ENCODE measurements at places on chromosomes 5 and 9.

DNA sequence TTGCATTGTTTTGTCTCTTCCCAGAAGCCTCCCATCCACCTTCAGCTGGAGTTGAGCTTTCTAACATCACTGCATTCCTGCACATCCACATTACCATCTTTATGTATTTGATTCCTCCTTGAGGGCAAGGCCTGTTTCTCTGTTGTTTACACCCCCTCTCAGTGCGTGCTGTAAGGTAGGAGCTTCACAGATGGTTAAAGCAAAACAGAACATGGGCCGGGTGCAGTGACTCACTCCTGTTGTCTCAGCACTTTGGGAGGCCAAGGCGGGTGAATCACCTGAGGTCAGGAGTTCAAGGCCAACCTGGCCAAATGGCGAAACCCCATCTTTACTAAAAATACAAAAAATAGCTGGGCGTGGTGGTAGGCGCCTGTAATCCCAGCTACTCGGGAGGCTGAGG lies 110.9 kb downstream of the KCNIP1 start:
- no peak for DNase-seq

DNA sequence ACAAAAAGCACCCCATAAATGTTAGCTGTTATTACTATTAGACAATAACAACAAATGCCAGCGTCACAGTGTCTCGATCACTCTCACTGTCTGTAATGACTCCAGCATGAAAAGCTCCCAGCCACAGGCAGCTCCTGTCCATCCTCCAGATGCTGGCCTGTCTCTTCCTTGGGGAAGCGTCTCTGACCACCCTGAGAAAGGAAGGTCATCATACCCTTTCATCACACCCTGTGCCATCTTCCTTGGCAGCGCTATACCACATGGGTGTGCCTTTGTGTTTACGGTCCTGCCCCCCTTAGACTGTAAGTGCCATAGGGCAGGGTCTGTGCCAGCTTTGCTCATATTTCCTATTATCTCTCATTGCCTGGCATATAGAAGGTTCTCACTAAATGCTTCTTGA lies 90.6 kb downstream of the PRRT1B start:
- no peak for DNase-seq

DNA sequence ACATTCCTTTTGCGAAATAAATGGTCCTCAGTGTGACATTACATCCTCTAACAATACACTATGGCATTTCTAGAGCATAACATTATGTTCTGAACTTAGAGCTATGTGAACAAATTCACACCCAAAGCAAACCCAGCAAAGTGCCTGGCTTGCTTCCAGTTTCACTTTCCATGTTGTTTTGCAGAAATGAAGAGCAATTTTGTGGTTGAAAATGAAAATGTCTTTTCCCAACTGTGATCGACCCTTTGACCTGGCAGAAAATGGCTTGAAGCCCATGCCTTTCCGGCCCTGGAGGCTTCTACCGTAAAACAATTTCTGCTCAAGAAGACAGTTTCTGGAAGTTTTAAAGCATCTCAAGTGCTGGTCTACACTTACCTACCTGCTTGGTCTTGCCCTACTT lies 344.7 kb upstream of the RGMB start:
- no peak for DNase-seq

DNA sequence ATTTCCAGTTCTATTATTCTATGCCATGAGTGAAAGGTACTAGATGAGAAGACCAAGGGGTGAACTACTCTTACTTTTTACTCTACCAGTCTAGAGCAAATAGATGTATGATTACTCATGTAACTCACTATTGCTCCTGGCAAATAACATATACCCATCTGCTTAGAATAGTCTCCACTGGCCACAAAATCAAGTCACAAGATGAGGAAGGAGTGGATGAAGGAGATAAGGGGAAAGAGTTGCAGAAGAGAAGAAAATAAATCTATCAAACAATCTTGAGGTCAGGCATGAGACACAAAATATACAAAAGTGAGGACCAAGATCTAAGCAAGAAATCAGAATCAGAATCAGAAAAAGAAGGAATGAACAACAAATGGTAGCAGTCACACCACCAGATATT lies 13.7 kb upstream of the NR4A3 start:
- DNase-seq, result no peak

- no peak for DNase-seq
Observed at GRCh38 chr9:129667850-129668249, 2.4 kb downstream of the PRRX2 start.

DNA sequence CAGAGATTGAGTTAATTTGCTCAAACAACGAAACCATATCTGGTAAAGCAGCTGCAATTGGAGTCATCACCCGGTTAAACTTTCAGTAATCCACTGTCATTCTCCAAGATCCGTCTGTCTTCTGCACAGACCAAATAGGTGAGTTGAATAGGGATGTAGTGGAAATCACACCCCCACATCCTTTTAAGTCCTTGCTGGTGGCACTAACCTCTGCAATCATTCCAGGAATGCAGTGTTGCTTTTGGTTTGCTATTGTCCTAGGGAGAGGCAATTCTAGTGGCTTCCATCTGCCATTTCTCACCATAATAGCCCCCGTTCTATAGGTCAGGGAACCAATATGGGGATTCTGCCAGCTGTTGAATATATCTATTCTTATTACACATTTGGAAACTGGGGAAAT lies 14.6 kb upstream of the BTF3 start:
- DNase-seq, result no peak

DNA sequence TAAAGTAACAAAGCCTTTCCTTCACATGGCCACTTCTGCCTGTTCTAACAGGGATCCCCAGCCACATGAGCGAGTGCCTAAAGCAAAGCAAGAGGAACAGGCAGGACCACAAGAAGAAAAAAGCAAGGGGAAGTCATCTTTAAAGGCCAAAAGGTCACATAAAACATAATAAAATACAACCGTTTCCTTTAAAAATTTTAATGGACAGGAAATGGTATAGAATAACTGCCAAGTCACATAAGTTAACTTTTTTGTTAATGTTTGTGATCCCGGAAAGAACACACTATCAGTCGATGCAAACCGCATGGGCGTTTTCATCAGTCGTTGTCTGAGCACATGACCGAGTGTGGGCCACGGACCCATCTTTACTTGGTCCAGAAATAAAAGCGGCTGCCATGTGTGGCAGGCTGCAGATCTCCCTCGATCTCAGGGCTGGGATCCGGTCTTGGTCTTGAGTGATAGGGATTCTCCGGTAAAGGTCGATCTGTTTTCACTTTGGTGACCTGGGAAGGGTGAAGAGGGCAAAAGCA lies 15.6 kb downstream of the NDUFA8 start:
- no peak for DNase-seq

DNA sequence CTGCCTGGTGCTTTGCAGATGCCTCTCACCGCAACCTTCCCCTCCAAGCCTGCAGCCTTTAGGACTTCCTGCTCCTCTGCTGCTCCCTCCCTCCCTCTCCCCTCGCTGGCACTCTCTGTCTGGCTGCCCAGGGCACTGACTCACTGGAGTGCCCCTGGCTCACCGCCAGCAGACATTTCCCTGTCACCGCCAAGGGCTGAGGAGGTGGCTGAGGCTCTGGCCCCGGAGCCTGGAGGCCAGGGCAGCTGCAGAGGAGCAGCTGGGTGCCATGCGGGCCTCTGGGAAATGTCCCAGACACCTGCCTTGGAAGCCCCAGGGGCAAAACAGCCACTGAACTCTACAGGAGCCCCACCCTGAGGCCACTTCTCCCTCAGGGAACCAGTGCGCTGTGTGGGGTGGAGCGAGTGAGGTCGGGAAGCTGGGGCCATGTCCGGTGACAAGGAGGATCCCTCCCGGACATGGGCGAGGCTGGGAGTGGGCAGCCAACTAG lies 53.4 kb downstream of the TENT4A start:
- DNase-seq, result peak; percentile 70

DNA sequence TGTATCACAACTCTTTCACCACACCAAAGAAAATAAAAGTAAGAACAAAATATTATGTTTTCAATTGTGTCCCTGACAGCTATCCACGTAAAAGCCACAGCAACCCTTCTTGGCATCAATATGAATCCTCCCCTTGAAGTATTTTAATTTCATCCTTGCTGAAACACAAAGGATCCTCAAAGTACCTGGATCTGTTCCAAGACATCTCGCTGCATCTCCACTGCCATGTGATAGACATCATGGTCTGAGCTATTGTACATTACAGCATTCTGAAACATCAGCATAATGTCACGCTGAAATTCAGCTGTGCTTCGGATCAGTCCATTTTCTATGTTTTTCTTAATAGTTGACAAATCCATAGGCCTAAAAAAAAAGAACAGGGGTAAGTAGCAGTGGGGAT lies 17.7 kb downstream of the BRD8 start:
- no peak for DNase-seq

DNA sequence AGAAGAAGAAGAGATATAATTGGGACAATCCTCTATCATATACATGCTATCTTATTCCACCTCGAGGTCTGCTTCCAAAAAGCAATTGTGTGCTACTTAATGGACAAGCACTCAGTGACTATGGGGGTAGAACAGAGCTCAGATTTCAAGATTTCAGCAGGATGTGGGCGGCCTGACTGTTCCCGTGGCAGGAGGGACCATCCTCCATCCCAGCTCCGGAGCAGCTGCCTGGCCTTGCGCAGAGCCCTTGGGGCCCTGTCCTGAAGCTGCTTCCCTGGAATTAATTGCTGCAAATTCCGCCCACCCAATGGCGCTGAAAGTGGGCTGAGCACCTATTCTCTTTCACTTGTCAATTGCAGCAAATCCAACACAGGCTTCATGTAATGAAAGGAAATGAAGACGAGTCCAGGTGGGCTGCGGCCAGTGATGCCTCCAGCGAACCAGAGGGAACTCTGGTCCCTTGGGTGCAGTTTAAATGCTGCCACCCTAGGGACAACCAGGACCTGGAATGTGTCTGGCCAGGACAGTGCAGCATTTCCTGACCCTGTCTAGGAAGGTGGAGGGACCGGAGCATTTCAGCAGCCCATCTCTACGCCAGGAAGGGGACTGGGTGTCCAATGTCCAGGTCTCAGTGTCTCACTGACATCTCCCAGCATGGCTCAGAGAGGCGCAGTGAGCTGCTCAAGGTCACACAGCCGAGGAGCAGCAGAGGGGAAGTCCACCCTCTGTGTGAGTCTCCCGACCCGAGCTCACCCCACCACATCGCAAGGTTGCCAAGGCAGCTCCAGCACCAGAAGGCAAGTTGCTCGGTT lies 50.5 kb upstream of the FCN1 start:
- peak; percentile 32 for DNase-seq

DNA sequence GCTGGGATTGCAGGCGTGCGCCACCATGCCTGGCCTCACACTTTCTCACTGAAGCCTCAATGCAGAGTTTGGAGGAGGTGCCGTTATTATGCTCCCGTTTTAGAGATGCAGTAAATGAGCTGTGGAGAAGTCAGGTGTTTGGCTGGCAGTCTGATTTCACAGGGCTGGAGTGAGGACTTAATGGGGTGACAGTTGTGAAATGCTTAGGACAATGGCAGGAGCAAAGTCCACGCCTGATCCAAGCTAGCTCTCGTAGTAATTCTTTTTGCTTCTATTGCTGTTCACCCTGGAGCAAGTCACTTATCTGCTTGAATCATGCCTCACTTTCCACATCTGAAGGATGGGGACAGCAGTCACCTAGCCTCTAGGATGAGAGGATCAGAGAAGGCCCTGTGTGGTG lies 21.8 kb downstream of the UNC5A start:
- no peak for DNase-seq

- no peak for DNase-seq
Observed at GRCh38 chr5:5951953-5952352, 426.4 kb downstream of the MED10 start.

GRCh38 chr5:158390577-158390976 lies 531.6 kb upstream of the CLINT1 start:
- DNase-seq, result no peak

- DNase-seq, result no peak
Observed at GRCh38 chr5:62964428-62964827, 385.8 kb downstream of the LRRC70 start.

- no peak for DNase-seq
Observed at GRCh38 chr9:131992906-131993657, 86.6 kb downstream of the MED27 start.

DNA sequence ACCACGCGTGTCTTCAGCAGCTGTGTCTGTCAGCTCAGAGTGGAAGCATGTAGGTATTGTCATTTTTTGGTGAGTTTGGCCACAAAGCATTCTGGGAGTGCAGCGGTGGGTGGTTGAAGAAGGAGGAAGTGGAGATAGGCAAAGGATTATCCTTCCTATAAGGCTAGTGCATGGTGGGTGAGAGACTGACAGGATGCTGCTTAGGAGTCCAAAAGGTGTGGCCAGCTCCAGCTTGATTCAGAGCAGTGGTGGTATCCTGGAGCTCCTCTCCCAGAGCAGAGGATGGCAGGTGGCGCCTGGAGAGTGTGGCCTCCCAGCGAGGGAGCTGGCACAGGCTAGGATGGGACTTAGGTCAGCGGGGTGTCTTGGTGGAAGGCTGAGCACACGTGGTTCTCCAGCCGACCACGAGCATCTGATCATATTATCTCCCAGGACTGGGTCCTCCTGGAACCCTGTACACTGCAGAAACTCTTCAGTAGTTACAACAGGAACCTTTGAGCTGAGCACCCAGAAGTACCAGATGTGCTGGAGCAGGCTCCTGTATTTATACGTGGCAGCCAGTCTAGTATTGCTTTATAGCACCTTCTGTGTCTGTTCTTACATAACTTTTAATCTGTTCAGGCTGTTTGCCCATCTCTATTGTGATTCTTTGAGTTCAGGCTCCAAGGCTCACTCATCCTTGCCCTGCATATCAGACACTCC lies 29.6 kb downstream of the MAML1 start:
- no peak for DNase-seq

GRCh38 chr5:31678180-31678579 lies 39.2 kb downstream of the PDZD2 start:
- DNase-seq, result no peak

DNA sequence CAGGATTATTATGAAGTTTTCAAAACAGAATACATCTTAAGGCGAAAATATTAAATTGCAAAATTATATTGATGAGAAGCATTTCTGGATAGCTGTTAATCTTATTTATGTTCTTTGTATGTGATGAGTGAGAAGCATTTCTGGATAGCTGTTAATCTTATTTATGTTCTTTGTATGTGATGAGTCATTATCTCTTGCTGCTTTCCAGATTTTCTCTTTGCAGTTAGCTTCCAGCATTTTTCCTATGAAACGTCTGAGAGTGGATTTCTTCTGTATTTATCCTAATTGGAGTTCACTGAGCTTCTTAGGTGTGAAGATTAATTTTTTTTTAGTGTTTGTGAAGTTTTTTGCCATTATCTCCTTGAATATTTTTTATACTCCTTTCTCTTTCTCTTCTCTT lies 8.2 kb downstream of the TMEM232 start:
- DNase-seq, result no peak

DNA sequence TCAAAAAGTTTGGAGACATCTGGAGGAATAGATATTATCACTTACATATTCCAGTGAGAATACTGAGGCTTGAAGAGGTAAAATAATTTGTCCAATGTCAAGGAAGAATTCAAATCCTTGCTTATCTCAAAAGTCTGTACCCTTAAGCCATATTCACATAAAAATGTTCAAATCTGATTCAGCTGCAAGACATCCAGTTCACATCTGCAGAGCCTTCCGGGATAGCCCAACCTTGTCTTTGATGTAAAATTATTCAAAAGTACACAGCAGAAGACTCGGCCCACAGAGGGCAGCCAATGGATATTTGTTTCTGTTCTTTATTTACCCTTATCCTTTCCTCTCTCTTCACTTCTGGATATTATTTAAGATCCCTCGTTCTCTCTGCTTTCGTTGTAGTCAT lies 1183.8 kb upstream of the WWC1 start:
- DNase-seq, result peak; percentile 94

GRCh38 chr9:12439267-12439666 lies 253.9 kb upstream of the TYRP1 start:
- no peak for DNase-seq

All from umbilical cord (tissue), 2 donors.